CD4-positive, alpha-beta T cell treated with Interleukin-17A for 1 hour (primary cell): ENCODE measurements at places on chromosomes 6 and 20.

- no peak for DNase-seq
These were observed 2.8 kb downstream of the PREX1 start for GRCh38 chr20:48824830-48825565.

GRCh38 chr20:51116765-51117686, 94.1 kb upstream of the KCNG1 start:
- DNase-seq, result no peak

DNA sequence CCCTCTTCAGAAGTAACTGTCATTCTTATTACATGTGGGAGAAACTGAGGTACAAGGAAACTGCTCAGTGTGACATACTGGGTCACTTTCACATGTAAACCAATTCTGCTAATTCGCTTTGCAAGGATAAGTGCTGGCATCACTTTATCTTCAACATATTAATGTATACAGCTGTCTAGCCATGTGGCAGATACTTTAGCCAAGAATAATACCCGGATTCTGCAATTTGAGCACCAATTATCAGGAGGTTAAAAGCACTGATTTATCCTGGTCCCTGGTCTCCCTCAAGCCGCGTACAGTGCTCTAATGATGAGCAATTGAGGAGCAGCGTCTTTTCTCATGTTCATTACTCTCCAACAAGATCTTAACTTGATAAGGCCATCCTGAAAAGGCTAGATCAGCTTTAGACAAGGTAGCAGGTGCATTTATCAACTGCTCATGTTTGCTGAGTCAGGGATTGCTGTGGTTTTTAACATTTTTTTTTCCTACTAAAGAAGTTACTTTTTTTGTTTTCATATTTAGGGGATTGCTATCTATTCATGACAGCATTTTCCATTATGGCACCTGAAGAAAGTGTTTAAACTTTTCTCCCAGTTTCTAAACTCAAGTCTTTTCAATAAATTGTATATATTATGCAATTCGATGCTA, 1066.3 kb upstream of the MAP3K7 start:
- no peak for DNase-seq

DNA sequence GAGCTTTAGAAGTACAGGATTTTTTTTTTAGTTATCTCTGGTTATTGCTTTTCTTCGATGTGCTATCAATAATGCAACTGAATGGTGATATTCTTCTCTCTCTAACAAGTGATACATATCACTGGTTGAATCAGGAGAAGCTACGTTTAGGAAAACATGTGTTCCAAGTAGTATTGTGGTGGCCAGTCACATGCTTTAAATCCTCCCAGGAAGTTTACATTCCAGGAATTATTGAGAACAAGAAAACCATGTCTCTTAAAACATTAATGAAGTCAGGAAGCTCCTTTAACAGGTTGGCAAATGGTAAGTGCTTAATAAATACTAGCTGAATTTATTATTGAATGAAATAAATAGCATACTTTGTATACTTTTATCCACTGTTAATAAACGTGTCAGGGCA, 371.1 kb downstream of the BCKDHB start:
- DNase-seq, result no peak

DNA sequence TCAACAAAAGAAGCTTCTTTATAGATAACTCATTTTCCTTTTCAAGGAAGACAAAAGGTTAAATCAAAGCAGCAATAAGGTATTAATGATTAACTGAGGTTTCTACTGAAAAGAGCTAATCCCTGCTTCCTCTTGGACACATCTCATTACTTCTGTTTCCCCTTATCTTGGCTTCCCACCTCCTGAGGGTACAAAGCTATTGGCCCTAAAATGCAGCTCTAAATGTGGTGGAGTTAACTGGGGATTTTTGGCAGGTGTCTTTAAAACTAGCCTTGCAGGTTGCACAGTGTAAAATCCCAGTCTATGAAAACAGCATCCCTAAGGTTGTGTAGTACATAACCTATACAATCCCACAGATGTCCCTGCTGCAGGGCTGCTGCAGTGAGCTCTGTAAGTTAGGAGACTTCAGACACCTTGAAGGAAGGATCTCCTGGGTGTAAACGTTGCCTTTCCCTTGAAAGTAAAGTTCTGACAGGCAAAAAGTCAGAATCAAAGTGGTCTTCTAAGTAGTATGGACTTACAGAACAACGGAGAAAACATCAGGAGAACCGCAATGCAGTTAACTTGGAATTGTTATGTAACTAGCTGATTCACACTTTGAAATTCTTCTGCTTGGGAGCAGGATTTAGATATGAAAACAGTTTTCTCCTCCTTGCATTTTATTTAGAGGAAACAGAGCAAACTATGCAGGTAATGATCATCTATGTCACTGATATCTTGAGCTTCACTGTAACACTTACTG, 71.7 kb upstream of the TRAF3IP2 start:
- no peak for DNase-seq

DNA sequence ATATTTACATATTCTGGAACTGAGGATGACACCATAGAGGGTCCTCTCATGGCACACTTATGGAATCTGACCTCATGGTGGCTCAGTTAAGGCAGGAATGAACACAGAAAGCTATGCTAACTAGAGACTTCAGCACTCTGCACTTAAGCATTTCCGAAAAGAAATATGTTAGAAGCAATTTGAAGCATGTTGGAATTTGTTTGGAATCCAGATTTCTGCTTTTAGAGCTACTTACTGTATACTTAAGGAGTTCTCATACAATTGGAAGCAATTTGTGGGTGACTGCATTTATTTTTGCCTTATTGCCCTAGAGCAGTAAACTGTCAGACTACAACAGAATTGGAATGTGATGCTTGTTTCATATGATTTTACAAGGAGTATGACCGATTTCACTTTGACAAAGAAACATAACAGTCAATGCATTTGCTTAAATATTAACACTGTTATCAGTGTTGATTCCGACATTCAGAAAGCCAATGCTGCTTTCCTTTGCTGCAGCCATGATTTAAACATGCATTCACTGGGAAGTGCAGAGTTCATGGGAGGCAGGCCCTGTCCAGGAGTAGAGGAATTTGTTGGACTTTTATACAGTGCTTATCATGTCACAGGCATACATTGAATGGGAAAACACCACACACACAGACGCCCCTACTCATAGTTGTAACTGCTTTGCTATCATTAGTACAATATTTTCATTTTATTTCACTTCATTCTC, 244.4 kb downstream of the SAMD5 start:
- no peak for DNase-seq

- DNase-seq, result no peak
These were observed 22.3 kb upstream of the KCNK16 start for GRCh38 chr6:39344821-39345280.

GRCh38 chr20:39222101-39222500, 260.0 kb downstream of the DHX35 start:
- DNase-seq, result no peak

DNA sequence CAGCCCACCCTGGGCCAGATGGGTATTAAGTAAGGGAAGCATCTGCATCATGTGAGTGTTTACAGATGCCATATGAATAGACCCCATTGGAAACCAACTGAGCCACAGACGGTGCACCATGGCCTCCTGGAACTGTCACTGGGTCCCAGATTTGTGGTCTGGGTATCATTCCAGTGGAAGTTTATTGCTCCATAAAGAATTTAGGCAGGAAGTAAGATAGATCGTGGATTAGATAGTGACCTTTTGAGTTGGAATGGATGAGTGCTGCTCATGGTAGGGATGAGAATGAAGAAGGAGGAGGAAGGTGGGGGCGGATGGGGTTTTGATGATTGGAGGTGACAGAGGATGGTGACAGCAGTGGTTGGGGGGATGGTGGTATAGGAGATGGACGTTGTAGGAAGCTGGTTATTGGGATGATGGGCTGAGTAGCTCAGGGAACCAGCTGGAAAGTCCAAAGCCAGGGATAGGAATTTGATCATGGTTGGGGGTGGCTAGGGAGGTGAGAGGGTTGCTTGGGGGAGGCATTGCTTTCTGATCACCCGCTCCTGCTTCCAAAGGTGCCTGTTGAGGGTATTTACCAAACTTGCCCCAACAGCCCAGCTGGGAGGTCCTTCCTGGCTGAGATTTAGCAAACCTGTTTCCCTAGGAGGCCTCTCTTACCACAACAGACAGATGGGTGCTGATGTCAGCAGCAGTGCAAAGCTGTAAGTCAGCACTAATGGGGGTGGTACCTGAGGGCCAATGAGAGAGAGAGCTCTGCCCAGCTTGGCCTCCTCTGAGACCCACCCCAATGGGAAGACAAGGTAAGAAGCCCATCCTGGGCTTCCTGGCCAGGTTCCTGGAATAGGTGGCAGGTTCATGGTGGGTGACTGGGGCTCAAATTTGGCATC, 78.0 kb downstream of the VEGFA start:
- DNase-seq, result no peak

DNA sequence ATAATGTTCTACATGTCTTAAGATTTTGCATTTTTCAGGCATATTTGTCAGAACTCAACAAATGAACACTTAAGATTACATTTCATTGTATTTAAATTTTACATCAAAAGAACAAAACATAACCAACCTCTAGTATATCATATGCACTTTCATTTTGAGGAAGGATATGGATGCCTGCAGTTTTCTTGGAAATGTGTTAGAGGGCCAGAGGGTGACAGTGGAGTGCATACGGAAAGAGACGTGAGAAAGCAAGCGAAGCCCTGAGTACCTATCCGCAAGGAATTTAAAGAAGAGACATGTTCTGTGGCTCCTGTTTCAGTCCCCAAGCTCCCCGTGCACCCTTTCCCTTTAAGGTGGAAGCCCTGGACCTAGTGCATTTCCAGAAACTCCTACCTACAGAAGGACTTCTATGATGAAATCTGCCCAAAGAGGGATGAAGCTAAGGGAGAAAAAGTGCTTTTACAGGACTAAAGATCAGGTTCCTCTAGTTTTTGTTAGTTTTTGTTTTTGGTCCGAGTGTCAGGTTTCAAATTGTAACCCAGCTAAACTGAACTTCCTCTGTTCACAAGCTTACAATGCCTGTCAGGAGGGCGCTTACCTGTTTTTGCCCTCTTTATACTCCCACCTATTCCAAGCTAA, 38.8 kb downstream of the EZR start:
- DNase-seq, result no peak

DNA sequence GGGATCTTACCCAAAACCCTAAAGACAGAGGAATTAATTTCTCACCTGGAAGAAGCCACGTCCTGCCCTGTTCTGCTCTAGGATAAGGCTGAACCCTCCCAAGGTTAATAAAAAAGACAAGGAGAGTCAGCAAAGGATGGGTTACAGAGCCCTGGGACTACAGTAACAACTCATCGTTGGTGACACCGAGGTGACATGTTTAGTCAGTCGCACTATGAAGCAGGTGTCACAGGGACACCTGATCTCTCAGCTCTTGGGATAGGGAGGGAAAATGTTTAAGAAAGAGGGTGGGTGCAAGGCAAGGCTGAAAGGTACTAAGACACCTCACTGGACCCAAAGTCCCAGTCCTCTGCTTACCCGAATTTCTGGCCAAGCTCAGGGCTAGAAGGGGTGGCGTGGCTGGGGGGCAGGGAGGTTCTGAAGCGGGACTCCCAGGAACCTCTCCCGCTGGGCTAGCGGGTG, 562 bp downstream of the MOCS1 start:
- DNase-seq, result no peak

DNA sequence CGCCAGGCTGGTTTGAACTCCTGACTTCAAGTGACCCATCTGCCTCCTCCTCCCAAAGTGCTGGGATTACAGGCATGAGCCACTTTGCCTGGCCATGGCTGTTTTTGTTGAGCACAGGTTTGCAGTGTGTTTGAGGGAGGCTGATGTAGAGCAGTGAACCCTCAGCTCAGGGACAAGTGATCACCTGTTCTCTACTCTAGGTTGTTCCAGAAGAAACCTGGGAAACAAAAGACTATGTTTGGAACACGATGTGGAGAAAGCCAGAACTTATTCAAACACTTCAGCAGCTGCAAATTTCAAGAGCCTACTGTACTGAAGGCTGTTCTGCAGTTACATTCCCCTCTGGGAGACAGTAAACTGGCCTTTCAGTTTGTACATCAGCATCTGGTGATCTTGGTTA, 4.7 kb downstream of the TULP1 start:
- DNase-seq, result no peak

DNA sequence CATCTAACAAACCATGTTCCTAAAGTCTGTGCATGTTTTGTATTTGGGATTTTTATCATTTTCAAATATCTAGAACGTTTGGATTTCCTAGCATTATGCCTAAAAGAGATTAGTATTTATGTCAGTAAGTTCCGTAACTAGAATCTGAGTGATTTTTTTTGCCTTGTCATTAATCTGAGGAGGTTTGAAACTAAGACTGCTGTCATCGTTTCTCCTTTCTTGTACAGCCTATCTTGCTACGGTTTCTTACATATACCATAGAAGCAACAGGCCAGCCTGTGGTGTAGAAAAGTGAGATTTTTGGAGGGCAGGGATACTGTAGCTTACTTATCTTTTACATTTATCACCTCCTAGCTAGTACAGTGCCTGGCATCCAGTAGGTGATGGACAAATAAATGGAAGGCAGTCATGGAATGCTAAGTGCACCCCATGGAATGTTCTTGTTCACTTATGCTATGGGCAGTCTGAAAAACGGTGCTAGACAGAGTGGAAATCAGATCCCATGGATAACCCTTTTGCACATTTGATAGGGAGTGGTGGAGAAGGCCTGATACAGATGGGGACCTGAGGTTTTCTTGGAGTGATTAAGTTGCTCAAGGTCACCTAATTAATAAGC, 93.9 kb downstream of the ARID1B start:
- no peak for DNase-seq
